ENCODE measurements at places on chromosomes 6 and 20.

GRCh38 chr20:9514461-9515213, at the start of gene LAMP5:
TSS of gene LAMP5 (plus strand) at chr20:9514590. CDS start at chr20:9514853, 263 bp downstream.
- no peak for DNase-seq

- DNase-seq = no peak
Observed at GRCh38 chr6:148166339-148166968, 176.2 kb upstream of the SASH1 start.

- DNase-seq = no peak
Observed at GRCh38 chr6:157831424-157832249, 8.6 kb downstream of the SNX9 start.

GRCh38 chr20:46898423-46898822, 3.8 kb downstream of the EYA2 start:
- no peak for DNase-seq

DNA sequence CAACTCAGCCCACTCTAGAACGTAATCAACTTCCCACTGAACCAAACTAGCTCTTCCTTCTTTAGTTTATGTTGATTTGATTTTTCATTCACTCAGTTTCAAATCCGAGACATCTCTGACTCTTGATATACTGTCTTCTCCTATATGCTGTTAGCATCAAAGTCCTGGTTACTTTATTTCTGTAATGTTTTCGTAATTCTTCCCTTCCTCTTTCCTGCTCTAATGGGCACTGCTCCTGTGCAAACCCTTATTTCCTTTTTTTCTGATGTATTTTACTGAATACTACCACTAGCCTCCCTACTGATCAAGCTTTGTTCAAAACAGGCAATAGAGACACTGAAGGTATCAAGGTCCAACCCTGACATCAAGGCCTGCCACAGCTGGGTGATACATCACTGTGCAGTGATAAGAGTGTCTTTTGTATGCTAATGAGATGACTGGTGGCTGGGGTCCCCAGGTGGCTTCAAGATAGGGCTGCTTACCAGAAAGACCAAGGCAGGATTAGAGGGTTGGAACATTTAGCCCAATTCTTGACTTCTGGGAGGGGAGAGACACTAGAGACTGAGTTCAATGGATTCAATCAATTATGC, 95.2 kb downstream of the KIF13A start:
- no peak for DNase-seq

DNA sequence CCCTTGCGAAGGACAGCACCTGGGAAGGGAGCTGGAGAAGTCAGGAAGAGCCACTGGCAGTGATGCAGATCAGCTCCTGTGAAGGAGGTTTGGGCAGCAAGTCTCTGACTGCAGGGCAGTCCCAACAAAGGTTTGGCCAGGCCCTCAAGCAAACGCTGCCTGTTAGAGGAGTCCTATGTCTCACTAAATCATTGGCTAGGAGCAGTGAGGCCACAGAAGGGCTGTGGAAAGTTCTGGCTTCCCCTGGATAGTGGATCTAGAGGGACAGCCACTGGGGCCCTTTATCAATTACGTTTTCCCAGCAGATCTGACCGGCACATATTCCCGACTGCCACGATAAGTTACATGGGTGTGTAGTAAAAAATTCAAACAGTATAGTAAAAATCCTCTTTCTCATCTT, 2.5 kb downstream of the TTPAL start:
- DNase-seq = no peak

- DNase-seq = no peak
Observed at GRCh38 chr6:113893866-113894265, 36.7 kb downstream of the MARCKS start.

Measured in effector memory CD8-positive, alpha-beta T cell (primary cell).